ENCODE measurements at places on chromosomes 16 and 17.

GRCh38 chr17:14372905-14373613 is 72.2 kb downstream of the HS3ST3B1 start:
- DNase-seq: no peak

- no peak for DNase-seq
Measured at GRCh38 chr17:68705714-68706076, 104.5 kb upstream of the FAM20A start.

DNA sequence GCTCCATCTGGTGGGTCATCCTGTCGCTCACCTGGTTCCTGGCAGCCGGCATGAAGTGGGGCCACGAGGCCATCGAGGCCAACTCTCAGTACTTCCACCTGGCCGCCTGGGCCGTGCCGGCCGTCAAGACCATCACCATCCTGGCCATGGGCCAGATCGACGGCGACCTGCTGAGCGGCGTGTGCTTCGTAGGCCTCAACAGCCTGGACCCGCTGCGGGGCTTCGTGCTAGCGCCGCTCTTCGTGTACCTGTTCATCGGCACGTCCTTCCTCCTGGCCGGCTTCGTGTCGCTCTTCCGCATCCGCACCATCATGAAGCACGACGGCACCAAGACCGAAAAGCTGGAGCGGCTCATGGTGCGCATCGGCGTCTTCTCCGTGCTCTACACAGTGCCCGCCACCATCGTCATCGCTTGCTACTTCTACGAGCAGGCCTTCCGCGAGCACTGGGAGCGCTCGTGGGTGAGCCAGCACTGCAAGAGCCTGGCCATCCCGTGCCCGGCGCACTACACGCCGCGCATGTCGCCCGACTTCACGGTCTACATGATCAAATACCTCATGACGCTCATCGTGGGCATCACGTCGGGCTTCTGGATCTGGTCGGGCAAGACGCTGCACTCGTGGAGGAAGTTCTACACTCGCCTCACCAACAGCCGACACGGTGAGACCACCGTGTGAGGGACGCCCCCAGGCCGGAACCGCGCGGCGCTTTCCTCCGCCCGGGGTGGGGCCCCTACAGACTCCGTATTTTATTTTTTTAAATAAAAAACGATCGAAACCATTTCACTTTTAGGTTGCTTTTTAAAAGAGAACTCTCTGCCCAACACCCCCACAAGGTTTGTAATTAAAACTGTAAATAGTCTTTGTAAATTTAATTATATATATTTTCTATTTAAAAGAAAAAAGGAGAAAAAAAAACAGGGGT is 1.7 kb downstream of the FZD2 start:
- no peak for DNase-seq

DNA sequence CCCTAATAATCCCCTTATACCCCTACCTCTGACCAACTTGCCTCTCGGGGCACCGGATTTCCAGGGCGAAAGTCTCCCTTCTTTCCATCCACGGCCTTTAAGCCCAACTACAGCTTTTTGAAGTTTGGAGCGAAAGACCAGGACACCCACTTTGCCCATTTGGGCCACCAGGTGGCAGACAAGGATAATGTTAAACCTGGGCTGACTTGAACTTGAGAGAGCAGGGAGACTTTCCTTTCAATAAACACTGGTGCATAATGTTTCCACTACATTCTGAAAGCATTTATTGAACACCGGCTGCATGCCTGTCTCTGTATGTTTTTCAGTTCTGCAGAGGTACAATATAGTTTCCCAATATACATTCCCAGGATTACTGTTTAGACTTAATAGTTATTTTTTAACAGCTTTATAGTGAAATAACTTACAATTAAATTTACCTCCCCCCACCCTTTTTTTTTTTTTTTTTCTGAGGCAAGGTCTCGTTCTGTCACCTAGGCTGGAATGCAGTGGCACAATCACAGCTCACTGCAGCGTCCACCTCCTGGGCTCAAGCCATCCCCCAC is 6.9 kb upstream of the CES3 start:
- DNase-seq: peak; percentile 50

DNA sequence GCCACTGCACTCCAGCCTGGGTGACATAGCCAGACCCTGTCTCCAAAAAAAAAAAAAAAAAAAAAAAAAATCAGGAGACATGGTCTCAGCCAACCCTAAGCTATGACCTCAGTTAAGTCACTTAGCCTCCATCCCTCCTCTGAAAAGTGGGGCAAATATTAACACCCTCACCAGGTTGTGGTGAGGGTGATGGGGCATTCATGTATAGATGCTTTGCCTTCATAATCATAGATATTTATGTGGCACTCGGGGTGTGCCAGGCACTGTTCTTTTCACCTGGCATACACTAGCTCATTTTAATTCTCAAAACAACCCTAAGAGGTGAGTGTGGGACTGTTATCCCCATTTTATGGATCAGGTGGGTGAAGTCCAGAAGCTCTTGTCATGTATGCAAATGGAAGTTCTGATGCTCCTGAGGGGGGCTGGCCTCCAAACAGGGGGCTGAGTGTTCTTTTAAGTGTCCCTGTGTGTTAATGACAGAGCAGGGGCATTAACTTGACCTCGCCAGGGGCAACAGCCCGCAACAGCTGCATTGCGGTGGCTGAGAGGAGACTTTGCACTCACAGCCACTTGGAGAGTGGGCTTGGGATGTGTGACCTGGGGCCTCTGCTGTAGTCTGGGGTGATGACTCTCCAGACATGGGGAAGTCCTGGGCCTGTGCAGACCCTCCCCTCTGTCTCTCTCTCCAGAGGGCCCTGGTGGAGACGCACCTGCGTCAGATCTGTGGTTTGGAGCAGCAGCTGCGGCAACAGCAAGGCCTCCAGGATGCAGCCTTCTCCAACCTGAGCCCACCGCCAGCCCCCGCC is 4.1 kb downstream of the TBKBP1 start:
- no peak for DNase-seq
